ENCODE measurements at places on chromosomes 6 and 20.

DNA sequence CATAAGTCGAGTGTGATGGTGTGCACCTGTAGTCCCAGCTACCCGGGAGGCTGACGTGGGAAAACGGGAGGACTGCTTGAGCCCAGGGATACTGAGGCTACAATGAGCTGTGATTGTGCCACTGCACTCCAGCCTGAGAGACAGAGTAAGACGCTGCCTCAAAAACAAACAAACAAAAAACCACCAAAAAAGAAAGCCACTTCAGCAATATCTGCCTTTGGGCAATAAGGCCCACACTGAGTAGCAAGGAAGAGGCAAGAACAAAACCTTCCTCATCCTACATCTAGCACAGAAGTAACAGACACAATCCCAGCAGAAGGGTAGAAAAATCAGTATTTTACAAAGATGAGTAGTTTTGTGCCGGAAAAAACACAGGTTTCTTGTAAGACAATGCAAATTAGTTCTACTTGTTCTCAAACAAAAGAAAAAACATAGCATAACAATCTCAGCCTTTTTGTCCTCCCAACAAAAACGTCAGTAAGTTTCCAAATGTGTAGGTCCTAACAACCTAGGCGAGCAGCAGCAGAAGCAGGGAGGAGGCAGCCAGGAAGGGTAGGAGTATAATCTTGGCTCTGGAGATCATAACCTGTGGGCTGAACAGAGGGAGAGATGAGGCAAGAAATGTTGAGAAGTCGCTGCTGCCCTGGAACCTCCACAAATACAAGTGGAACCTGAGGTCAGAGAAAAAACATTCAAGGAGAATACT, 5.7 kb downstream of the PPP1R10 start:
- no peak for DNase-seq

GRCh38 chr20:53664121-53664520, 70.5 kb upstream of the ZNF217 start:
- no peak for DNase-seq

DNA sequence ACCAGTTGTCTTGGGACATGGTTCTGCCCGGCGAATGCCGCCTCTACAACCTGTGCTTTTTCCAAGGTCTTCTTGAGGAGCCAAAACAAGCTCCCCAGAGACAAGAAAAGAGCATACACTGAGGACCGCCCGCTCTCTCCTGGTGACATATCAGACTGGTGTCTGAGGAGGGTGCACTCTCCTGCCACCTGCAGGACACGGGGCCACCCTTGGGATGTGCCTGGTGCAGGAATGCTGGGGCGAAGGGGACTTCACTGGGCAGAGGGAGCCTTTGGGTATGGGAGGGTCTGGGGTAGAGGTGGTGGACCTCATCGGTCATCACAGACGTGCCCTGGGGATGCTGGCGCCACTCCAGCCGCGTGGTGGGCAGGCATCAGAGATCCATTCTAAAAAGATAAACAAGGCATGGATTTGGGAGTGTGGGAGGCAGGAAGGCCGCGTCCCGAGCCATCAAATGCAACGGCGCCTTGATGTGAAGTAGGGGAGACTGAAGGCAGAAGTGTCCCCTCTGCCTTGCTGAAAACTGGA, 163.3 kb downstream of the CD83 start:
- DNase-seq = no peak

- DNase-seq = no peak
These were observed 4.3 kb downstream of the BHLHE23 start for GRCh38 chr20:63002511-63002910.

DNA sequence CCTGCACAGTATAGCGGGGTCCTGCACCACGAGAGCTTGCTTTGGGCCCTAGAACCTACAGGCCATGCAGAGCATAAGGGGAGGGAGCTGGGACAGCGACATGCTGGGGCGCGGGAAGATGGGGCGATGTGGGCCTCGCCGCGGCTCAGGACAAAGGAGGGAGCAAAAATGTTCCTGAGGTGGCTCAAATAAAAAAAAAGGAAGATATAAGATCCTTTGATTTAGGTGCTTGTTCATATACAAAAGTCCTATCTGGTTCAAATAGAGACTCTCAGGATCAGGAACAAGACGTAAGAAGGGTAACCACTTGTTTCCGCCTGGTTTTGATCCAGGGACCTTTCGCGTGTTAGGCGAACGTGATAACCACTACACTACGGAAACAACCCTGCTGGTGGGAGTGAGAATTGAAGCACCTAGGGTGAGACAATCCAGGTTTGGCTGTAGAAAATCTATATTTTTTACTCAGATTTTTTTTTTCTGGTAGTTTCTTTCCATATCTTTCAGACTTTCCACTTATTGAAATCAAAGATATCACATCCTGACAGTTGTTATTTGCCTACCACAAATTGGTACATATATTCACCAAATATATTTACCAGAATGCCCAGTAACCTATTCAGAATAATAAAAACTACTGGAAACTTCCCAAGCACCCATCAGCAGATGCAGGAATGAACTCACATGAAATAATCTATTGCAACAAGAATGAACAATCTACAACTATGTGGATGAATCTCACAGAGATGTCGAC, 177.9 kb upstream of the ZNF184 start:
- peak; percentile 35 for DNase-seq

- no peak for DNase-seq
These were observed 44.4 kb downstream of the TRAM2 start for GRCh38 chr6:52532457-52532856.

DNA sequence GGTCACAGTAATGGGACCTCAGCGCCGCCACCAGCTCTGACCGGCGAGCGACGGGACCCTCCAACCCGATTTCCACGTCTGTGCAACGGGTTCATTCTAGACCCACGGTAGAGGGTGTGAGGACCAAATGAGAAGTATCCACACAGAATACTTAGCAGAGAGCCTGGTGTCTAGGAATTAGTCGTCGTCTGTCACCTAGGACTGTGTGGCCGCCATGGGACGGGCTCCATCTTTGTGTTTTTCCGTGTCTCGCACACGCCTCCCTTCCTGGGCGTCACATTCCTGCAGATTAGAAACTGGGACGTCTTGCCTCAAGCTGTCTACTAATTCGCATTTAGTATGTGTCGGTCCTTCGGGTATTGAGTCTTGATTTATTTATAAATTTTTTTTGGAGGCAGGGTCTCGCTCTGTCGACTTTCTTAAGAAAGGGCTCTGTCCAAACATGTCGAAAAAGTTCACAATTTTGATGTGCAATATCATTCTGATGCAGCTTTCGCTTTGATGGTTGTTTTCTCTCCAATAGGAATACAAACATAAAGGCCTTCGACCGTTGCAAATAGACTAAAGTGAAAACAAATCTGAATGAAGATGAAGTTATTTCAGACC, 563 bp downstream of the MGME1 start:
- DNase-seq = peak; percentile 48

GRCh38 chr6:16985513-16986284, 116.2 kb upstream of the STMND1 start:
- no peak for DNase-seq

DNA sequence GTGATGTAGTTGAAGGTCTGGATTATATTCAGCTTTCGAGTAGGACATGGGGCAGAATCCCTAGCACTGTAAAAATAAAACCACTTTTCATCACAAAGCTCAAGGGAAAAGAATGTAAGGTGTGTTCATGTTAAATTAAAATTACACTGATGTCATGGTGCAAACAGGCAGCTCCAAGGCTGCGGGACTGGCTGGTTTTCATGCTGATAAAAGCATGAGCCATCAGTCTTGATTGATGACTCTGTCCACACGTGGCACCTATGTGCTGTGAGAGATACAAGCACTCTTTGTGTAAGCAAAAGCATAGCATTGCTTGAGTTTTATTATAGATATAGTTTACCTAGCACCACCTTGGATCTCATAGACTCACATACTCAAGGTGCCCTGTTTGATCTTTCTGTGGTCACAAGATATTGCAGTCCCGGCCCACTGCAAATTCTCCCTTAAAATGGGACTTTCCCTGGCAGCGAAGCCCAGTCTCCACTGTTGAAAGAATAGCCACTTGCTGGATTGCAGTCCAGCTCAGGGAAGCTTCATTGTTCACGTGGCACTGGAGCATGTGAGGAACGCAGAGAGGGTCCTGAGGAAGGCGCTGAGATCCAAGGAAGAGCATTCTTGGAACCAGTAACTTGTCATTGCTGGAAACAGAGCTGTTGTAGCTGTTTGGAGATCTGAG, 90.6 kb downstream of the TIAM2 start:
- no peak for DNase-seq
